ENCODE measurements at places on chromosomes 5 and 9. TPM values are rescaled to one million over a fixed set of nuclear protein-coding genes. Genes with fewer than 3 reads are reported as not detected.

The ACTBL2 gene
- not detected for polyA plus RNA-seq

The PDE6A gene
- polyA plus RNA-seq, result 0.14 TPM

The C1QTNF2 gene
- 0.98 TPM for polyA plus RNA-seq

The PRDM12 gene
- not detected for polyA plus RNA-seq

The LHX2 gene
- not detected for polyA plus RNA-seq

The F12 gene
- 4.6 TPM for polyA plus RNA-seq

The CTXN3 gene
- not detected for polyA plus RNA-seq

The SOHLH1 gene
- not detected for polyA plus RNA-seq
